ENCODE measurements at places on chromosomes 5 and 9. TPM values are rescaled to one million over a fixed set of nuclear protein-coding genes. Genes with fewer than 3 reads are reported as not detected.

GRCh38 chr9:111052791-111053190 lies 14.5 kb upstream of the LPAR1 start:
- DNase-seq = no peak

DNA sequence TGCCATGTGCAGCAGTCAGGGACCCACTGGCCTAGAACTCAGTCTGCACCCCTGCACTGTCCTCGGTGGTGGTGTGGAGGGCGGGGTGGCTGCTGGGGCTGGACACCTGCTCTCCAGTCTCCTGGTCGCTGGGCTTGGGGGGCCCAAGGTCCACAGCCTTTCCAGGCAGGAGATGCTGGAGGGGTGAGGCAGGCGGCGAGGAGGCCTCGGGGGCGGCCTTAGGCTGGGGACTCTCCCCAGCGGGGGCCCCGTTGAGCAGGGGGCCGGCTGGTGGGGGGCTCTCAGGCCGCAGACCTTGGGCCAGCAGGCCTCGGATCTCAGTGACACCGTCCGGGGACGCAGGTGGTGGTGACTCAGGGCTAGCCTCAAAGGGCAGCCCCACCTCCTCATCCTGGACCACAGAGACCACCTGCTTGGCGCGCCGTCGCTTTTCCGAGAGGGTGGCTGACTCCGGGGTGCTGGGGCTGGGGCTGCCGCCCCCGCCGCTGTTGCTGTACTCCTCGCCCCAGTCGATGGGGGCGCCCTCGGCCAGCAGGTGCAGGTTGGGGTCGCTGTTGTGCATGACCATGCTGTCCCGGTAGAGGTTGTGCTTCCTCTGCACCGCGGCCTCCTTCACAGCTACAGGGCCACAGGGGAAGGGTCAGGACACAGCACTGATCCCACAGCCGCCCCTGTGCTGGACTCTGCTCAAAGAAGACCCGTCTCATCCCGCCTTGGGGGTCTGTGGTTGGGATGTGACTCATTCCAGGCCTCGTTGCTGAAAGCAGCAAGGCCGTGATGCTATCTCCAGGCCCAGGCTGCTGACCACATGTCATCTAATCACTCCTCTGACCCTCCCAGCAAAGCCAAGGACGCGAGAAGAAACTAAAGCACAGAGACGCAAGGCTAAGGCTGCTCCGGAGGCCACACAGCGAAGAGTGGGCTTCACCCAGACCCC lies 55.8 kb downstream of the LRSAM1 start:
- no peak for DNase-seq

GRCh38 chr5:42858687-42859086 lies 47.0 kb upstream of the SELENOP start:
- no peak for DNase-seq

GRCh38 chr9:105244734-105245028 lies 230 bp downstream of the SLC44A1 start:
- no peak for DNase-seq

The SPINK6 gene
- not detected for total RNA-seq

GRCh38 chr5:76223696-76224095 lies 140.5 kb downstream of the SV2C start:
- no peak for DNase-seq

- no peak for DNase-seq
Measured at GRCh38 chr5:36173426-36173825, 21.5 kb downstream of the SKP2 start.

The CCDC171 gene
- total RNA-seq = 0.58 TPM

GRCh38 chr5:171999100-171999499 lies 7.3 kb downstream of the FBXW11 start:
- no peak for DNase-seq

- DNase-seq = no peak
Measured at GRCh38 chr5:107337281-107337680, 333.5 kb downstream of the EFNA5 start.

- no peak for DNase-seq
Measured at GRCh38 chr5:171861381-171861780, 75.8 kb downstream of the SMIM23 start.

DNA sequence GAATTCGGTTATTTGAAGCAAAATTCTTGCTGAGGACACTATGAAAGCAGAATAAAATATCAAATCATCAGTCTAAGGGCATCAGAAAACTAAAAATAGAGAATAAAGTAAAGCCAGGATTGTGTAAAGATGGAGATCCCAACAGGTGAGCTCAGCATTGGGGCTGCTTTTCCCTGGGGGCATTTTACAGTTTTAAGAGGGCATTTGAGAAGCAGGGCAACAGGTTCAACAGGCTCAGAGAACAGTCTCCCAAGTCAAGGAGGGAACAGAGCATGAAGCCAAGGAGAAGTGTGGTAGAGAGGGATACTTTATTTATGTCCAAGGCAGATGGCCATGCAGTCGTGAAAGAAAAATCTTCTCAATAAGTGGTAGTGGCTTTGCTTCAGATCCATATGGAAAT lies 145.4 kb downstream of the SYK start:
- DNase-seq = no peak

GRCh38 chr5:78806544-78806943 lies 158.0 kb upstream of the LHFPL2 start:
- no peak for DNase-seq

DNA sequence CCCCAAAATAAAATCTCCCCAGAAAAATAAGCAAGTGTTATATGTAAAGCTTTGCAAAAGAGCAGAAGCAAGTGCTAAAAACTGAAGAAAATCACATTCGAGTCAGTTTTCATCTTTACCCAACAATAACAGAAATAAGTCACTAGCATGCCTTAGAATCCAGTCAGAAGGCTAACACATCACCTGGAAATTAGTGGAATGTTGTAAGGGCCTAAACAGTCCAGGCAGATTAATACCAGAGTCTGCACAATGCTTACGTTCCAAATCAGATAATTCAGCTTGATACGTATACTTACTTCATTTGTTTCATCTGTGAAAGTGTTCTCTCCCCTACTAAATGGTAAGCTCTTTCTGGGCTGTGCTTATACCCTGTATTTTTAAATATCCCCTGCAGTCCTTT lies 42.7 kb downstream of the SUSD1 start:
- no peak for DNase-seq

Data from glomerular endothelial cell (primary cell).